Activated T-cell treated with anti-CD3 and anti-CD28 coated beads, Interleukin-2, amount 50 U/mL, for 72 hours (primary cell): ENCODE measurements at places on chromosomes 5 and 9. TPM values are rescaled to one million over a fixed set of nuclear protein-coding genes. Genes with fewer than 3 reads are reported as not detected.

Gene ABITRAM
- 13.9 TPM for total RNA-seq

Gene SLC44A1
- total RNA-seq = 11.8 TPM

Gene C5orf46
- total RNA-seq = not detected

Gene BAAT
- 0.24 TPM for total RNA-seq

Gene C9orf153
- not detected for total RNA-seq

Gene EXD3
- 26.0 TPM for total RNA-seq

Gene IRX2
- total RNA-seq = not detected

Gene CDC20B
- total RNA-seq = 0.10 TPM

Gene ANGPTL2
- total RNA-seq = not detected

Gene FIBCD1
- total RNA-seq = not detected
